ENCODE measurements at places on chromosomes 11 and 22.
A peak's percentile ranks its signal among the peaks of the same experiment; 100 is the strongest.

GRCh38 chr11:60870733-60871377 is 3.5 kb downstream of the ZP1 start:
- DNase-seq: no peak

- DNase-seq: no peak
Measured at GRCh38 chr22:23749841-23750301, 1.0 kb downstream of the ZNF70 start.

GRCh38 chr11:64449381-64450167 is 90.6 kb downstream of the RPS6KA4 start:
- DNase-seq: peak; percentile 36

DNA sequence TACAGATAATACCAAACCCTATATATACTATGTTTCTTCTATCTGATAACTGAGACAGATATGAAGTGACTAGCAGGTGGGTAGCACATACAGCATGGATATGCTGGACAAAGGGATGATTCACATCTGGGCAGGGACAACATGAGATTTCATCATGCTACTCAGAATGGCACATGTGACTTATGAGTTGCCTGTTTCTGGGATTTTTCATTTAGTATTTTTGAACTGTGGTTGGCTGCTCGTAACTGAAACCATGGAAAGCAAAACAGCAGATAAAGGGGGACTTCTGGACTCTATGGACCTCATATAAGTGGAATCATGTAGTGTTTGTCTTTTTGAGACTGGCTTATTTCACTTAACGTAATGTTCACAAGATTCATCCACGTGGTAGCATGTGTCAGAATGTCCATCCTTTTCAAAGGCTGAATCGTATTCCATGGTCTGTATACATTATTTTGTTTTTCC is 883.0 kb downstream of the TBC1D22A start:
- DNase-seq: no peak

GRCh38 chr11:78207532-78208256 is 19.0 kb downstream of the USP35 start:
- DNase-seq: peak; percentile 2

GRCh38 chr22:19473578-19473977 is 5.4 kb downstream of the UFD1 start:
- DNase-seq: no peak

GRCh38 chr11:68976563-68976962 is 4.2 kb downstream of the MRGPRD start:
- no peak for DNase-seq

GRCh38 chr22:44429941-44430587 is 68.0 kb downstream of the RTL6 start:
- DNase-seq: no peak

GRCh38 chr11:43245466-43245865 is 66.3 kb upstream of the API5 start:
- no peak for DNase-seq

DNA sequence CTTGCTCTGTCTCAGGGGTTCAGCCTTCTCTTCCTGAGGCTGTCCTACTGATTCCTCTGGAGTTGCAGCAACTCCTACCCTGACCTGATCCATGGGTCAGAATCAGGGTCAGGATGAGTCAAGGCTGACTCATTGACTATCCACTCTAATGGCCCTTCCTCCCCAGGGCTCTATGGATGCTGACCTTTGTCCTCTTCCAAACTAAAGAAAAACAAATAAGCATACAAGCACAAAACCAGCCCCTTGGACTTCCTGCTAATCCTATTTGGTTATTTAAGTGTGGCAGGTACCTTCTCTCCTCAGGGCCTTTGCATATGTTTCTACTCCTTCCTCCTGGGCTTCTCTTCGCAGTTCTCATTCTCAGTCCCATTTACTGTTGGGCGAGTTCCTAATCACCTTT is 204.5 kb upstream of the NAV2 start:
- DNase-seq: no peak

DNA sequence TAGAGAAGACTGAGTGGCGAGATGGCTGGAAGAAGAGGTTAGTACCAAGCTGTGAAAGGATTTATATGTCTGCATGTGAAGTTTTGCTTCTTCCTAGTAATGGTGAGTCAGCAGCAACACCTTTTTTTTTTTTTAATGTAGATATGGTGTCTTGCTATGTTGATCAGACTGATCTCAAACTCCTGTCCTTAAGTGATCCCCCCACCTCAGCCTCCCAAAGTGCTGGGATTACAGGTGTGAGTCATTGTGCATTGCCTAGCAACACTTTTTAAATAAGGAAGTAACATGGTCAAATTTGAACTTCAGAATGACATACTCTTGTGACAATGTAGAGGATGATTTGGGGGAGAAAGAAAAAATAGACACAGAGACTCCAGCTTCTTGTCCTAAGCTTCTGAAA is 6.5 kb upstream of the CSTPP1 start:
- no peak for DNase-seq

DNA sequence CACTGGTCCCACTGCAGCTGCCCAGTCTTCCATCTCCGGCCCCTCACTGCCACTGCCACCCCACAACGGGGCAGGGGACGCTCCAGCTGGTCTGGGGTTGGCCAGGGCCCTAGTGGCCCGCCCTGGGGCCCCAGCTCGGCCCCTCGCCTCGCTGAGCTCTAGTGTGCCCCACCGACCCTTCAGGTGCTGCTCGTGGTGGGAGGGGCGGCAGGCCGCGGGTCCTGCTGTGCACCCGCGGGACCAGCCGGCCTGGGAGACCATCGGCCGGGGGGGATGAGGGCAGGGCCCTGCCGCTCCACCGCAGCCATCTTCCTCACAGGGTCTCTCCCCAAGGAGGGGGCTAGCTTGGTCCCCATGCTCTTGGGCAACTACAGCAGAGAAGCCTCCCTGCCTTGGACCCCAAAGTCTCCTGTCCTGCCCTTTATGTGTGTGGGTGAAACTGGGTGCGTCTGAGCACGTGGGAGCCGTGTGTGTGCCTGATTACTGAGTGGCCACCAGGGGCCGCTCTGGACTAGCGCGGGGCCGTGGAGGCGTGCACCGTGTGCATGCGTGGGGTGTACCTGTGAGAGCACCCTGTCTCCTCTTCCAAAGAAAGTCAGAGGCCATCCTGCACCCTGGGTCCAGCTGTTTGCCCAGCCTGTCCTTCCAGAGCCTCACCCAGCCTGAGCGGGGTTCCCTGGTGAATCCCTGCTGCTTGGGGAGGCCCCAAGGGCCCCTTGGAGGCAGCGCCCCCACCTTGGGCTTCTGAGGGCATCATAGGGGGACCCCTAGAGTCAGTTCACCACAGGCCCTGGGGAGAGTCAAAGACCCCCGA is 6.0 kb upstream of the ACR start:
- DNase-seq: peak; percentile 37

DNA sequence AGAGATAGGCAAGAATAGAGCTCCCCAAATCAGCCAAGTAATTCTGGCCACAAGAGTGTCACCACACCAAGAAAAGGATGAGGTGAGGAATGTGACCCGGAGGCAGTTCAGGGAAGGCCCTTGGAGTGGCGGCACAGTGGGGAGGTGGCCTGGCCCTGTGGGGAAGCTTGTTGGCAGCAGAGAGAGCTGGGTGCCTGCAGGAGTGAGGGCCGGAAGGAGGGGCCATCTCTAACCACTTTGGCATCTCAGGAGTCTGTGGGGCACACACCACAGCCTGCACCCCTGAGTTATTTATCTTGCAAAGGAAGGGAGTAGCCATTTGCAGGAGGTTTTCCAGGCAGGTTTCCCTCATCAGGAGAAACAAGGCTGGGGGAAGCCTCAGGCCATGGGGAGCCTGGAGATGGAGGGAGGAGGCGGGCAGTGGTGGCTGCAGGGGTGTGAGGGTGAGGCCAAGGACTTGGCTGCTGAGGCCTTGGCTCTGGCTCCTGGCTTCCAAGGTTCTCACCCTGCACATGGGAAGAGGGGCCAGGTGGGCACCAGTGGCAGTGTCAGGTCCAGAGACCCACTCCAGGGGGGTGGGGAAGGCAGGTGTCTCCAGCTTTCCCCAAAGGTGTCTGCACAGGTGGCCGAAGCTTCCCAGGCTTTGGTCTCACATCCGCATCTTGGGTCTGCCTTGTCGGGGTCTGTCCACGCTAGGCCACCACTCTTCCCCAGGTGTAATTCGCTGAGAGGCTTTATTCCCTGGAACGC is 370.2 kb downstream of the CTTN start:
- DNase-seq: no peak
